T-helper 17 cell (primary cell): ENCODE measurements at places on chromosomes 12 and 14. TPM values are rescaled to one million over a fixed set of nuclear protein-coding genes. Genes with fewer than 3 reads are reported as not detected.

- DNase-seq = no peak
Observed at GRCh38 chr14:75229661-75230139, 48.9 kb upstream of the FOS start.

Gene PIANP
- 1.9 TPM for total RNA-seq

DNA sequence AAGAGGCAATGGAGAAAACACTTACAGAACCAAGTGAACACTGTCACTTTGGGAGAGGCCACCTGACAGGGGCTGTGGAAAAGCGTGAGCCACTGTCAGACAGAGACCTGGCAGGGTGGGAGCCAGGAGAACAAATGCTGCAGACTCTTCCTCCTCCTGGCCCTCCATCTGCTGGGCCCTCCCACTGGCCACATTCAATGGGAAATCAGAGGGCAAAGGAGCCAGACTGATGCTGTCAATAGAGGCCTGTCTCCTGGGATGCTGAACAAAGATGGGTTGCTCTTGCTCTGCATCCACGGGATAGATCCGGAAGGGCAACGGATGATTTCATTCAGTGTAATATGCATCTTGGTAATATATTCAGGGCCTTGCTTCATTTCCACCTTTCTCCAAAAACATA, 44.9 kb upstream of the BCAT1 start:
- DNase-seq = no peak

DNA sequence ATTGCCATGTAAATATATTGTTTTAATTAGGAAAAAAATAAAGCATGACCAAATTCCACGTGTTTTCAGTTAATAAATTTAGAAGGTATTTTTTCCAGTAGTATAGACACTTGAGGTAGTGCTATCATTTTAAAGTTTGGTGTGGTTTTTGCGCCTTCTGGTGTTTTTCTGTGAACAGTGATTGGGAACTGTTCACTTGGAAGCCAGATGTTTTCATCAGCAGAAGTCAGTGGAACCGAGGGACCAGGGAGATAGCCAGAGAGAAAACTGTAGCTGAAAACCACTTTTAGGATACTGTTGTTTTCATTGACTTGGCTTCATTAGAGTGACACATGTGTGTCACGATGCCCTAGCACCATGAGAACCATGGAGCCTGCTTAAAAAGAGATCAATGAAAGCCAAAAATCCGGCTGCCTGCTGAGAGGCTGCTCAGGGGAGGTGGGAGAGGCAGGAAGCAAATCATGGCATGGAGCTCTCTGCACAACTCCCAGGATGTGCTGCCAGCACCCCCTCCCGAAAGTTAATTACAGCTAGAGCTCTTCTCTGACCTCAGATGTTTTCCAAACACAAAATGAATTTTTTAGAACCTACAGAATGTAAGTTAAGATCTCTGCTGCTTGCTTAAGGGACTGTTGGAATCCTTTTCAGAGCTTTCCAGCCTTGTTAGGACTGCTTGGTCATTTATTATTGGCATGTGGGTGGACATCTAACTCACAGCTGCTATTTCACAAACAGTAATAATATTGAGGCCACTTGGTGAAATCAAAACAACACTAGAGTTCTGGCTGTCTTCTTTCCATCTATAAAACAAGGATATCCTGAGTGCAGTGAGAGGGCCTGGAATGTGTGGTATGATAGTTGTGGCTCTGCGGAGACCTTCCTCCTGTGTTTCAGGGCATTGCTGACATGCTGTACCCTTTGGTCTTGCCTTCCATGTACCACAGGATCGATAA, 192.3 kb downstream of the ANO4 start:
- DNase-seq = no peak

- no peak for DNase-seq
Observed at GRCh38 chr12:14059548-14059947, 78.1 kb upstream of the GRIN2B start.
